ENCODE measurements at places on chromosomes 3 and 15.

GRCh38 chr15:97517737-97518136 is 442.8 kb upstream of the ARRDC4 start:
- DNase-seq, result no peak

- DNase-seq, result no peak
Observed at GRCh38 chr3:136979684-136980083, 21.9 kb downstream of the IL20RB start.

DNA sequence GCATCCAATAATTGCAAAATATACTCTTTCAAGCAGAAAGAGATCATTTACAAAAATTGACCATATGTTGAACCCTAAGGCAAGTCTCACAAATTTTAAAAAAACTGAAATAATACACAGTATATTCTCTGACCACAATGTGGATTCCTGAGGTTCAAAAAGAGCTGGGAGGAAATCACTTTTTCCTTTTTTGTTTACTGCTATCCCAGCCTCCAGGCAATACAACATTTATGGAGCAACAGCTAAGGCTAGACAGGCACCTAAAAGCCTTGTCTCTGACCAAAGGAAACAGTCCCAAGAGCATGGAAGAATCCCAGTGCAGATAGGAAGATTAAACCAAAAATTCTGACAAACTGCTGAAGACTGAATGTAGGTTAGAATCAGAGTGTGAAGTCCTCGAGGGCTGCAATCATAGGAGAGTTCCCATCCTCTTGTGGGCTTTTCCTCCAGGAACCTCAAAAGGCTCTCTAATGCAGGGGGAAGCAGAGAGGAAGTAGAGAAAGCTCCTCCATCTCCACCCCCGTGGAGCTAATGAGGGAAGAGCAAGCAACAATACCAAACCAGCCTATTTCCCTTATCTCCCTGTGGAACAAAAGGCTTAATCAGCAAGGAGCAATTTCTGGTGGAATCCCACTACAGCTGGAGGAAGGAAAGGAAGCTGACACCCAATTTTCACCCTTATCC is 57.0 kb downstream of the TMCC1 start:
- no peak for DNase-seq

DNA sequence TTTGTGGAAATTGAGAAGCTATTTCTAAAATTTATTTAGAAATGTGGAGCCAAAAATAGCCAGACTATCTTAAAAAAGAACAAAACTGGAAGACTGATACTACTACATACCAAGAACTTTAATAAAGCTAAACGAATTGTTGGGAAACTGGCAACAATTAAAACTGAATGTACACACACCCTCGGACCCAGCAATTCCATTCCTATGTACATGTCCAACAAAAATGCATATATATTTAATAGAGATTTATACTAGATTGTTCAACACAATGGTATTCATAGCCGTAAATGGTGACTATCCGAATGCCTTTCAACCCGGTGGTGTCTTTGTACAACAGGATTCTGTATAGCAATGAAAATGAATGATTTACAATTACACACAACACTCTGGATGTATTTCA is 136.5 kb upstream of the RASGRP1 start:
- no peak for DNase-seq
